ENCODE measurements at places on chromosomes 6 and 20.

DNA sequence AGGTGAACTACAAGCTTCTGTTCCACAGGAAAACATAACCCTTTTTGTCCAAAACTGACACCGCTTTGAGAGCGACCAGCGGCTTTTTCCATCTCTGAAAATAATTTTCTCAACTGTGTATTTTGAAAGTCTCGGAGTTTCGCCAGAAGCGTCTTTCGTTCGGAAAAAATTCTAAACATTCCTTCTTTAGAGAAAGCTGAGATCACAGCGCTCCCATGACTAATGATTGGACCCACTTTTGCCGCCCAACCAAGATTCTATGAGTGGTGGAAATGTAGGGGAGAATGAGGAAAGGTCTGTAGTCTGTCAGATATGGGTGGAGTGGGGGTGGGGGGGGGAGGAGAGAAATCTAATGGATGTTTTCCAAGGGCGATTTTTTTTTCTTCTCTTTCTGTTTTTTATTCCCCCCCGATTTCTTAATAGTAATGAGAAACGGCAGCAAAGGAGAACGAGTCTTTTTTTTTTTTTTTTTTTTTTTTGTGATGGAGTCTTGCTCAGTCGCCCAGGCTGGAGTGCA lies 189.3 kb downstream of the TRIM27 start:
- no peak for DNase-seq

- no peak for DNase-seq
These were observed 149.2 kb downstream of the PHACTR1 start for GRCh38 chr6:12865671-12866181.

- DNase-seq: no peak
These were observed 410.0 kb downstream of the PLCB1 start for GRCh38 chr20:8542110-8542486.

DNA sequence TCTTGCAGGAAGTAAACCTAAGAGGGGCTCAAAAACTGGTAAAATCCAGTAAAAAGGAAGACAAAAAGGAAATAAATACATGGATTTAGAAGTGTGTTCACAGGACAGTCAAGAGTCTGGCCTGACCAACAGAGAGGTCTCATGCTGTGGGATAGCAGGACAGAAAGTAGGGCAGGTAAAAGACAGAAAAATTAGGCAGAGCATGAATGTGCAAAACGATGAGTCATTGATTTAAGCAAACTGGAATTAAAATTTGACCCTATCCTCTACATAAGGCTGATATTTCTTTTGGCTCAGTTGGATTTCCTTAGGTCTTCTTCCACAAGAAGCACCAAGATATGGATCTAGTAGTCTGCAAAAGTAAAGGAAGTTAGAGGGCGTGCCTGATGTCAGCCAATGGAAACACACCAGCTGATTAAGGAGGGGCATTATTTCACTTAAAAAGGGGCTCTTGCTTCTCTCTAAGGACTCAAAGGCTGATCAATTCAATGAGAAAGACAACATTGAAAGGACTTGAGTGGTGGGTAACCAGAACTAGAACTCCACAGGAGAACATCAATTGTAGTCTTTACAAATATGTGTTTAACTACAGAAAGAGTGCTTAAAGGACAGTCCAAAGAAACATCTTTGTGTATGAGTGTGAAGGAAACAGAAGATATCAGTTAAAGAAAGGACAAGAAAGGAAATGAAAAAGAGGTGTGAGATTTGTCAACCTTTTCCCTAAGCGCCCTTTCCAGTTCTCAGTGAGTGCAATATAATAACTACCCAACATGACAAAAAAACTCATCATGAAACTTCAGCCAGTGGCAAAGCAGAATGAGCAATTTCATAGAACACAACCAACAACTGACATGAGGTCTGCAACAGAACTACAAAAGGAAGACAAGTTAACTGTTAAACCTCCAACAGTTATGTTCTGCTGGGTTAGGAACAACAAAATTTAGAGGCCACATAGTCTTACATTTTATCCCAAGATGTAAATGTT lies 19.4 kb upstream of the MYB start:
- no peak for DNase-seq

DNA sequence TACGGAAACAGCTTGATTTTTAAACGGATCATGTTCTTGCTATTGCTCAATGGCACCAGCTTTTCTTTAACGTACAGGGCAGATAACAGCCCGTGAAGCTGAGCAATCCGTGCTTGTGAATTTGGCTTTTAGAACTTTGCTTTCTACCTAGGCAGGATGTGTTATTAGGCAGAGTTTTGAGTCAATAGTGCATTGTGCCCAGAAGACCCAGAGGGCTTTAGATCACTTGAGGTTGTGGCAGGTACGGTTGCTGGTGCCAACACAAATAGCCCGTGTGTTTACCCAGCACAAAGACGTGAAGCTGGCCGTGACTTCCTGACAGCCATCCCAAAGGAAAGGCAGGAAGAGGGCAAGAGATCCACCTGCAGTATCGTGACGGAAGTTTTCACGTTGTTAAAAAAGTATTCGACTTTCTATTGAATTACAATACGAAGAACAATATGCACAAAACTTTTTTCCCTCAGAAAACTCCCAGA lies 117.4 kb upstream of the FRMD1 start:
- DNase-seq: no peak

GRCh38 chr6:45630314-45630713 lies 252.6 kb upstream of the SUPT3H start:
- DNase-seq: no peak

GRCh38 chr20:23397961-23398360 lies 23.3 kb downstream of the NAPB start:
- DNase-seq: no peak

- no peak for DNase-seq
These were observed 67.2 kb upstream of the TRAF3IP2 start for GRCh38 chr6:111672761-111673450.

GRCh38 chr6:105620878-105621277 lies 218.0 kb upstream of the PREP start:
- no peak for DNase-seq

- DNase-seq: no peak
These were observed 12.0 kb upstream of the LAMA4 start for GRCh38 chr6:112266331-112266730.
